ENCODE measurements at places on chromosomes 16 and 17.

DNA sequence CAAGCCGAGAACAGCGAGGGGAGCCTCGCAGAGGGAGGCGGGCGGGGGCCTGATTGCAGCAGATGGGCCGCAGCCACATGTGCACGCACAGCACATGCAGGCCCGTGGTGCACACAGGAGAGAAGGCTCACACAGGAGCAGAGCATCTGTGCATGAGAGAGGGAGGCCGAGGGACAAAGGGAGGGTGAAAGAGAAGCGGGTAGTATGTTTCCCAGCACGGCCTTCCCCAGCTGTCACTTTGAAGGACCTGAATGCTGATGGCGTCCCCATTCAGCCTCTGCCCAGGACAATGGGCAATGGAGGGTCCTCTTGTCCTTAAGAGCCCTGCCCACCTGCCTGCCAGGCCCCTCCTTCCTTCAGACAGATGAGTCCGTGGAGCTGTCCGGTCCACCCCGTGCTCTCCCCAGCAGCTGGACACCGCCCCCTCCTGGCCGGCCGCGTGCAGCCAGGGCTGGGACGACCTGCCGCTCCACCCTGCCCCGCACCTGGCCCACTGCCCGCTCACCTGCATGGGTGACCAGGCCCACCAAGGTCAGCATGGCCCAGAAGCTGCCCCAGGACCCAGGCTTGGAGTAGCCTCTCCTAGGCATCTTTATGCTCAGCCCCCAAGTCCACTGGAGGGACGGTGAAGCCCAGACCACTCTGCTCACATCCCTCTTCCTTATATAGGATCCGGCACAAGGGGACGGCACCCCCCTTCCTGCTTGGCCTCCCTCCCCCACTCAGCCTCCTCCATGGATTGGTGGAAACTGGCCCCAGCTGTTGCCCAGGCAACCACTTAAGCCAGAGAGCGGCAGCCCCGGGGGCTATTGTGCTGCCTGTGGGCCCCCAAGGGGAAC is at the start of gene BTBD17:
Gene BTBD17, minus strand, starts transcription at position 639 of the 839 bp plus-strand sequence. Its CDS starts 49 bp downstream, at position 590.
- peak; percentile 74 for DNase-seq

DNA sequence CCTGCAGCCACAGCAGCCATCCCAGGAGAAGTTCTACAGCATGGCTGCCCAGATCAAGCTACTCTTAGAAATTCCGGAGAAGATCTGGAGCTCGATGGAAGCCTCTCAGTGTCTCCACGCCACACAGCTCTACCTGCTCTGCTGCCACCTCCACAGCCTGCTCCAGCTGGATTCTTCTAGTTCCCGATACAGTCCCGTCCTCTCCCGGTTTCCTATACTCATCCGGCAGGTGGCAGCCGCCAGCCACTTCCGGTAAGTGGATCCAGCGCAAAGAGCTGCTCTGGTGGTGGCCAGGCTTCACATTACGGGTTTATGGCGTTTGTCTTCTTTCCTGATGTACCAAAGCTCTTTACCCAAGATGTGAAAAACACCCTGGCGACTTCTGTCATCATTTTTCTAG is 3.6 kb downstream of the COG1 start:
- peak; percentile 61 for DNase-seq

GRCh38 chr16:87274794-87275193 is 42.4 kb downstream of the C16orf95 start:
- DNase-seq = no peak

DNA sequence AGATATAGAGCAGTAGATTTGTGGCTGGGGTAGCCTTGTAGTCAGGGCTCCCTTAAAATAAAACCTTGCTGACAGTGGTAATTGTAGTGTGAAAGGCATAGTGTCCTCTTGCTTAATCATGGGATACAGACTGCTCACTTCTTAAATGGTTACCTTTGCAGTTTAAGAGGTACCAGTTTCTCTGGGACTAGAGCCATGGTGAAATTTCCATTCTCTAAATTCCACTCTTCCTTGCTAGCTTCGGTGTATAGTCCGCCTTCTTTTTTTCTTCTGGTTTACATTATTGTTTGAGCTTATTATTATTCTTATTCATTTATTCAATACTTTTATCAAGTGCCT is 1.6 kb downstream of the CCP110 start:
- DNase-seq = no peak

- no peak for DNase-seq
Measured at GRCh38 chr16:83623091-83623730, 184.6 kb upstream of the HSBP1 start.

DNA sequence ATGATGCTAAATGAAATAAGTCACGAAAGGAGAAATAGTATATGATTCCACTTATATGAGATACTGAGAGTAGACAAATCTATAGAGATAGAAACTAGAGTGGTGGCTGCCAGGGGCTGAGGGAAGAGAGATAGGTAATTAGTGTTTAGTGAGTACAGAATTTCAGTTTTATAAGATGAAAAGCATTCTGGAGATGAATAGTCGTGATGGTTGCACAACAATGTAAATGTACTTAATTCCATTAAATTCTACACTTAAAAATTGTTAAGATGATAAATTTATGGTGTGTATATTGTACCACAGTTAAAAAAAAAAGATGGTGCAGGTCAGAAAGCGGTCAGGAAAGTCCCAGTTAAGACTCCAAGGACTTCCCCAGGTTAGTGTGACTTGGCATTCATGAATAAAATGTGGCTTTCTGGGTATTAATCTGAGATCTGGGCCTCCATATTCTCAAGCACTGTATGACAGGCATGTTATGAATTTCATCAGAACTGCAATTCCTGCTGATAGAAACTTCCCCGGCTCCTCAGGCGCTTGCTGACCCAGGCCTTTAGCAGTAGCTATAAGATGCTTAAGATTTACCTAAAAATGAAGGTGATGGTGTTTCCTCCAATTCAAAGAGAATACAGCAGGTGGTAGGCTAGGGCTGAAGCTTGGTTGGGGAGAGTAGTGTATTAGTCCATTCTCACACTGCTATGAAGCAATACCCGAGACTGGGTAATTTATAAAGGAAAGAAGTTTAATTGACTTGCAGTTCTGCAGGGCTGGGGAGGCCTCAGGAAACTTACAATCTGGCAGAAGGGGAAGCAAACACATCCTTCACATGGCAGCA is 115.3 kb upstream of the SOX9 start:
- no peak for DNase-seq

- no peak for DNase-seq
Measured at GRCh38 chr16:89561884-89562599, 1.6 kb downstream of the RPL13 start.

GRCh38 chr17:49005140-49005539 is 8.0 kb downstream of the IGF2BP1 start:
- DNase-seq = no peak

GRCh38 chr16:67419931-67420330 is 3.7 kb upstream of the ZDHHC1 start:
- peak; percentile 35 for DNase-seq

DNA sequence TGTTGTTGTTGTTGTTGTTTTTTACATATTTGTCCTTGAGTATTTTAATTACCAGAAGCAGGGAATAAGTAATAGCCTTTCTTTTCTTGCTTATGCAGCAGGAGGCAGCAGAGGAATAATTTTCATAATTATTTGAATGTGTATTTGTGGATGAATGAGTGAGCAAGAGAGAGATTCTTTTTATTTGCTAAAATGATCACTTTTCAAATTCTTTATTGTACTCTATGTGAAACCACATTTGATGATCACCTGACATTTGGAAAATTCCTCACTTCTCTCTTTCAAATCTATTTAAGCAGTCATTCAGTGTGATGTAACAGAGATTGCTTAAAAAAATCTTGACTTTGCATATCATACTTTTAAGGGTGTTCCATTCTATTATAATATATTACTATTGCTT is 223.6 kb downstream of the BCAS3 start:
- no peak for DNase-seq

DNA sequence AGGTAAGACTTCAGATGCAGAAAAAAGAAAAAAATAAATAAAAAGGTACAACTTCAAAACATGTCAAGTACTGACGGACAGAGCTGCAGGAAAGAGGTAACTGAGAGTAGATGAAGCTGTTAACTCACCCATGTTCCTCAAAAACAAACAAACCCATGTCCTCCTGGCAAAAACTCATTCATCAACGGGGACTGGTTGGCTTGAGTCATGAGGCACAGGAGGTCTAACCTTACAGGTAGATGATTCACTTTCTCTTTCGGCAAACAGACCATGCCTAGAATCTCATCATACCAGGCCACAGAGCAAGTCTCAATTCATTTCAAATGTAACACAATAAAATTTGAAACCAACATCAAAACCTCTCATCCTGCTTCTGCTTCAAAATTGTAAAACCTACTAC is 12.3 kb upstream of the FASN start:
- DNase-seq = peak; percentile 68

- no peak for DNase-seq
Measured at GRCh38 chr17:57480438-57481196, 224.3 kb downstream of the MSI2 start.

GRCh38 chr16:2787406-2787805 is at the start of gene PRSS33:
Gene PRSS33, minus strand, starts transcription at chr16:2787560. Its CDS starts 1,013 bp downstream, at chr16:2786547.
- DNase-seq = no peak

DNA sequence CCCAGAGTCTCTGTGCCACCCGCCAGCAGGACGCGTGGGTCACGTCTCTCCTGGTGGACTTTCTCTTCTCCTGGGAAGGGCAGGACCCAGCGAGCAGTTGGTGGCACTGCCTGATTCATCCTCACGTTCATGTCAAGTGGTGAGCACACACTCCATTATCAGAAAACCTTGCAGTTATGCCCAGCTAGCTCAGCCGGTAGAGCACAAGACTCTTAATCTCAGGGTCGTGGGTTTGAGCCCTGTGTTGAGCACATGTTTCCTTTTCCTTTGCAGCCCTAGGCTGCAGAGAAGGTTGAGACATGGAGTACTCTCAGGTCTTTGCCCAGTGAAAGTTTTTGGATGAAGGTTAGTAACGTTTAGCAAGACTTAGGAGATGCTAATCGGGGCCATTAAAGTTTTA is 8.0 kb downstream of the OR1F1 start:
- no peak for DNase-seq

- DNase-seq = no peak
Measured at GRCh38 chr17:40528692-40529417, 27.4 kb upstream of the TNS4 start.

GRCh38 chr17:4038076-4038475 is 73.8 kb upstream of the ATP2A3 start:
- no peak for DNase-seq

DNA sequence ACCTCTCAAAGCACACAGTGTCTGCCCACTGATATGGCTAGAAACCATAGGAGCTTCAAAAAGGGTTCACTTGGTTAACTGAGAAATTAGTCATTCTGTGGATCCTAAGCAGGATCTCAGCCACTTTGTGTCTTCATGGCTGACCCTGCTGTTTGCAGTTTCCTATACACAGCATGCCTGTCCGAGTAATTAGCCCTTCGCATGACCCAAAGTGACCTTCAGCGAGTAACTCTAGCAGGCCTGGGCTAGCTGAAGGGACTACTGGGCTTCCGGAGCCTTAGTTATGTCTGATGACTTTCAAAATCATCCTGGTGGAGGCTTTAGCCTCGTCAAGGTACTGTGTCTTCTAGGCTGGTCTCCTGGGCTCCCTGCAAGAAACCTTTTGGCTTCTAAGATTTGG is 28.9 kb upstream of the FBXW10B start:
- DNase-seq = no peak

GRCh38 chr17:1797323-1797722 is 32.4 kb downstream of the SMYD4 start:
- DNase-seq = no peak

DNA sequence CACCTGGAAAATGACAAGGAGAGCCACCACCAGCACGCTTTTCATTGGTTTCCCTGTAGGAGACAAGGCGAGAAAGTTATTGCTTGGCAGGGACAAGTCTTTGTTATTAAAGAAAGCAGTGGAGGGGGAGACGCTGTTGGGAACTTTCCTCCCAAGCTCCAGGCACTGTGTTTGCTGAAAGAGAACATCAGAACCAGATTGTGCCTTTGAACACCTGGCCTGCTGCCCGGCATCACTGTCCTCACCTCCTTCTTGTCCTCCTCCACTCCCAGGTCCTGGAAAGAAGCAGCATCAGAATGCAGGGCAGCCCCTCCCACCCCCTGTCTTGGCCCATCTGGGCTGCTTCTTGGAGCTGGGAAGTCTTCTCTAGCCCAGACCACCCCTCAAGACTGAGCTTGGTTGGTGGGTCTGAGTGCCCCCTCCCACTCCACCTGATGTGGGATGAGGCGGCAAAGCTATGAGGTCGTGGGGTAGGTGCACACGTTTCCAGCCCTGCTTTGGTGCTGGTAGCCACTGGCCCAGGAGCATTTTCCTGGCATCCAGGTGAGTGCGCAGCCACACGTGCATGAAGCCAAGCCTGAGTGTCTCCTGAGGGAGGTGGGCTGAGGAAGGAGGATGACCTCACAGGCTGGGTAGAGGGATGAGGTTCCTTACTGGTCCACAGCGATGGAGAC is 6.2 kb downstream of the CCR7 start:
- no peak for DNase-seq

DNA sequence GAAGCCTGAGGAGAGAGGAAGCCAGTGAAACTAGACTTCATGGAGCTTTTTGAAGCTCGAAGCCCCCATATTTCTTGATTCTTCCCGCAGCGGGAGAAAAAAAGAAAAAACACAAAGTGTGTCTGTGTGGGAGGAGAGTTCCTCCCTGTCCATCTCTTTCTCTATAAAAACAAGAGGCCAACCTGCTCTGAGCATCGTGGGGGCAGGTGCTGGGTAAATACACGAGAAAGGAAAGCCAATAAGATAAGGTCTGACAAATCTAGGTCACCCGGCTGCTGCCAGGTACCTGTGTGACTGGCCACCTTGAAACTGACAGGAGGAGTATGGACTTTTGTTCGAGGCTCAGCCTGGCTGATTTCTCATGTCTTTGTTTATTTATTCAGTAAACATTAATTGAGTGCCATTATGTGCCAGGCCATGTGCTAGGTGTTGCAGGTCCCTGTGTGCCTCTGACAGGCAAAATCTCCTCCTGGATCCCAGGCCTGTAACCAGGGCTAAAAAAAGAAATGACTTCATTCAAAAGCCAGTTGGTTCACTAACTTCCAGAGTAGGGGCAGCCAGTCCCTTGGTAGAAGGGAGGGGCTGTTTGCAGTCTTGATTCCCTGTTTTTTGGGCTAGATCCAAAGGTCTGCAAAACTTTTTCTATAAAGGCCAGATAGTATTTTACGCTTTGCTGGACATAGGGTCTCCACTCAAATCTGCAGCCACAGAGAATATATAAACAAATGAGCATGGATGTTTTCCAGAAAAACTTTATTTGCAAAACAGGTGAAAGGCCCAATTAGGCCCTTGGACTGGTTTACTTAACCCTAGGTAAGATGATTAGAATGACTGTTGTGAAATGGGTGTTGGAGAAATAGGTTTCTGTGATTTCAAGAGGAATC is 35.6 kb downstream of the YPEL2 start:
- no peak for DNase-seq

- no peak for DNase-seq
Measured at GRCh38 chr16:354971-355461, 2.5 kb upstream of the AXIN1 start.

GRCh38 chr16:28218109-28218508 is 6.3 kb upstream of the XPO6 start:
- no peak for DNase-seq

GRCh38 chr17:17859909-17860765 is 23.4 kb upstream of the SREBF1 start:
- peak; percentile 97 for DNase-seq

All from A549 (cell line).